ENCODE measurements at places on chromosomes 3 and 15. TPM values are rescaled to one million over a fixed set of nuclear protein-coding genes. Genes with fewer than 3 reads are reported as not detected.

GRCh38 chr3:119240101-119240590, 532 bp downstream of the B4GALT4 start:
- peak; percentile 42 for DNase-seq

- no peak for DNase-seq
Observed at GRCh38 chr3:64260431-64260830, 35.2 kb upstream of the PRICKLE2 start.

The ANKRD34C gene
- total RNA-seq = 0.37 TPM

The DYNLT2B gene
- 5.7 TPM for total RNA-seq
